ENCODE measurements at places on chromosomes 4 and X.

DNA sequence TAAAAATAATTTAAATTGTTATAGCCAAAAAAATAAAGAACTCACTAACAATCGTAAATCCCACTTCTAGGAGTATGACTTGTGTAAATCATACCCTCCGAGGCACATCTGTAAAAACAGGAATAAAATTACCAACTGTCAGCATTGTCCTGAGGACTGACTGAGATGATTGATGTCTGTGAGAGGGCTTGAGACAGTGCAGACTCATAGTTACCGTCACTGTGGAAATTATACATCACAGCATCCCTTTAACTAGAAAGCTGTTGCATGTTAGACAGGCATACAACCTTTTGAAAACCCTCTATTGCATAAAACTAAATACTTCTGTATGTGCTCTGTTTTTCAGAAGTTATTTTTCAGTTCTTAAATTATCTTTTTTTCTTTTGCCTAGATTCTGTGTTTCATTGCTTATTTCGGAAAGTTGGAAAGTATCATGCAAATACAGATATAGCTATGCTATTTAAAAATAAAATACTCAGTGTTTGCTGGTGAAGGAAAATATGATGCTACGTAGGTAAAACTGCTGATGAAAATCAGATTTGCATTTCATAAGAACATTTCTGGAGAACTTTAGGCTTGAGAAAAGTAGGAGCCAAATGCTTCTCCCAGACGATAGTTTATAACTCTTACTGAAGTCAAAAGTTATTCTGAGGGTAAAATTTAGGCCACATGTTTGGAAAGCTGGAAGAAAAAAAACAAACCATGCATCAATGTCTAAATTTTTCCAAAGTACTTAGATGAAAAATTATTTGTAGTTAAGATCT is 13.6 kb upstream of the RBPJ start:
- no peak for DNase-seq

DNA sequence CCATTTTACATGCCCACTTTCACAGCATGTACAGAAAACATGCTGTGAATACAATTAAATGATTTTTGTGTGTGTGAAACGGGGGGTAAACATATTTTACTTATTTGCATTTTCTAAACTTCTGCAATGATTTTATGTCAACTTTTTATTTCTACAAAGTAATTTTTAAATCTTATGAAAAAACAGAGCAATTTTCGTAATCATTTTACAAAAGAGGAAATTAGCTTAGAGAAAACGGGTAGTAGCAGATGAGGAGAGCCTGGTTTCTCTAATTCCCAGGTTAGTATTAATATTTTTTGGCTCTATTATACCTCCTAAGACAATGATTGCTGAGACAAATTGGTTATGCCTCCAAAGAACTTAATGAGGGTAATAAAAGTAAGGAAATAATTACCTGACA is 3.2 kb downstream of the TKTL2 start:
- no peak for DNase-seq

DNA sequence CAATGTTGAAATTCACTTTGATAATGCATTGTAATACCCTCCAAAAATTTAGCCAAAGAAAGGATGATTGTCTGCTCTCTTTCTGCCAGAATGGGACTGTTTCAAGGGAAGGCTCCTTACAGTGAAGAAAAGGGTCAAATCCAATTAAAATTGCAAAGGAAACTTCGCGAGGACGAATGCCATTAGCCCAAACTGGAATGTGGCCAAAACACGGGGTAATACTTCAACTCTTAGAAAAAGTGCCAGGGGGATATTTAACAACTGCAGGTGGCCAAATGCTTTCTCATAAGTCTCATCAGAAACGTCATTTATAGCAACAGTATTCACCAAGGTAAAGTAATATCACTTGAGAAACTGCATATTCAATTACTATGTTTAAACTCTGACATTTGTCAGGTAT is 29.0 kb downstream of the NKX3-2 start:
- DNase-seq, result no peak

DNA sequence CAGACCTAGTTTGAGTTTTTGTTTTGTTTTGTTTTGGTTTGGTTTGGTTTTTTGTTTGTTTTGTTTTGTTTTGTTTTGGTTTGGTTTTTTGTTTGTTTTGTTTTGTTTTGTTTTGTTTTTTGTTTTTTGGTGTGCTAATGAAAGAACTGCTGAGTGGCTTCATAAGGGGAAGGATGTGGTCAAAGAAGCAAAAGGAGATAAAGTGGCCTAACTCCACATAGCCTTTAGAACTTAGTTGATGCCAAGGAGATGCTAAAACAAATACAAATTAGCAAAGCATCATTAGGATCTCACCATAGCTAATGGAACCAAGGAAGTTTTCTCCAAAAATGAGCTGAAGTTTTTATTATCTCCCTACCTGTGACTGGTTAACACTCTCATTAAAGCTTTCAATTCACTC is 44.6 kb upstream of the TMEM164 start:
- no peak for DNase-seq

DNA sequence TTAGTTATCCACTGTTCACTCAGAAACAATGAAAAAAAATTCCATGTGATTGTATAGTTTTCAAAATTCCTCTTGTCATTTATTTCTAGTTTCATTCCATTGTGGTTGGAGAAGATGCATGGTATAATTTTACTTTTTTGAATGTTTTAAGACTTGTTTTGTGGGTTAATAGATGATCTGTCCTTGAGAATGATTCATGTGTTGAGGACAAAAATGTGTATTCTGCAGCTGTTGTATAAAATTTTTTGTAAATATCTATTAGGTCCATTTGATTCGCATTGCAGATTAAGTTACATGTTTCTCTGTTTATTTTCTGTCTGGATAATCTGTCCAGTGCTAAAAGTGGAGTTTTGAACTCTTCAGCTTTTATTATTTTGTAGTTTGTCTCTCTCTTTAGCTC is 65.4 kb downstream of the RTL3 start:
- no peak for DNase-seq

GRCh38 chrX:147850875-147851274 is 60.8 kb upstream of the FMR1 start:
- no peak for DNase-seq

Data from ELR (cell line).